Activated CD8-positive, alpha-beta memory T cell treated with anti-CD3 and anti-CD28 coated beads, Interleukin-2, amount 10 ng/mL, durations not matched to agents 7 days and 5 days (primary cell): ENCODE measurements at places on chromosomes 12 and 14. TPM values are rescaled to one million over a fixed set of nuclear protein-coding genes. Genes with fewer than 3 reads are reported as not detected.

DNA sequence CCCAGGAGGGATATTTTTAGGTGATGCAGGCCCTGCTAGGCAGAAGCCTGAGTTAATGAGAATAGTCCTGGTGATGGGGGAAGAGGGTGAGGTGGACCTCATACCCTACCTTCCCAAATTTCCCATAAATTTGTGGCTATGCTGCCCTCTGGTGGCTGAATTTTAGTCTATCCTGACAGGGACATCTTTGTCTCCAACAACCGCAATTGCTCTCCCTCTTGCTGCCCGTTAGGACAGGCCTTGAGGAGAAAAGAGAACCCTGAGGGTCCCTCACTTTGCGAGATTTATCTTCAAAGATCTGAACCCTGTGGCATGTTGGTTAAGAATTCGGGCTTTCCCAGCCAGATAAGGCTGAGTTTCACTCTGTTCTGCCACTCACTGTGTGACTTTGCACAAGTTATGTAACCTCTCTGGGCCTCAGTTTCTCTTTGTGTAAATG lies 9.8 kb upstream of the ZNF385A start:
- no peak for DNase-seq

DNA sequence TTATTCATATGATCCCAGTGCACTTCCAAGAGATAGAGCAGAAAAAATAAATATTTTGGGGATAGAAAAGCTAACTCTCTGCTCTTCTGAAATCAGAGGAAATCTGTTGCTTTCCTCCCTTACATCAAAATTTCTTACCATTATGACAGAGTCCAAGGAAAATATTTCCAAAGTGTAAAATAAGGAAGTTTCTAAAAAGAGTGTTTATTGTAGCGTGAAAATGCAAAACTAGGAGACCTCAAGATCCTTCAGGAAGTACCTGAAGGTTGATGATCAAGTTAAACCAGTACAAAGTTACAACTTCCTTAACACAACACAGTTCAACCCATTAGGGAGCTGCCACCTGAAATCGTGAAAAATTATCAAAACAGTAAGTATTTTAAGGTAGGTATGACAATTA lies at the start of gene OR6C2:
Gene OR6C2 (plus strand): TSS at position 301 of the 400 bp plus-strand sequence. CDS start 8,138 bp downstream, outside the sequence.
- no peak for DNase-seq

DNA sequence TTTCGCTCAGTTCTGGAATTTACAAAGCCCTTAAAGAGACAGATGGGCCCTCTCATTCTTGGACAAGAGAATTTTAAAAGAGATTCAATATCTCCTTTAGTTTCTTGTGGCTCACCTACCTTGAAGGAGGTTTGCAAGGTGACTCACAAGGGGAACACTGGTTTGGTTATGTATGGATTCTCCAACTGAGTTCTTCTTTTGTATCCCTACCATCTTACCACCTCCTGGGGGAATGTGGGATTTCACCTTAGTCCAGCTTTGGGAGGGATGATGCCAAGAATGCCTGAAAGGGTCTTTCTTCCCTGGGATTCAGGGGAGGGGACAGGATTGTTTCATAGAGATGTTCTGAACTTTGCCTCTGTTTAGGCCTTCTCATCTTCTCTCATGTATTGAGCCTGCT lies 3.7 kb downstream of the PPP4R4 start:
- DNase-seq: no peak

DNA sequence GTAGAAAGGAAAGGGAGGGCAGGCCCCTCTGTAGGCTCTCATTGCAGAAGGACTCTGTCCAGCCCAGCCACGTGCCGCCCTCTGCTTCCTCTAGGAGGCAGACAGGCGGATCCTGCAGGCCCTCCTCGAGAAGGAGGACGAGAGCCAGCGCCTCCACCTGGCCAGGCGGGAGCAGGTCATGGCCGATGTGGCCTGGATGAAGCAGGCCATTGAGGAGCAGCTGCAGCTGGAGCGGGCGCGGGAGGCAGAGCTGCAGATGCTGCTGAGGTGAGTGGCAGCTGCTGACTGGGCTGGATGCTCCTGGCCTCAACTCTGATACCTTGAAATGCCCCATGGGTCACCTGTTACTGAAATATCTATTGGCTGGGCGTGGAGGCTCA lies 10.9 kb downstream of the TCHP start:
- no peak for DNase-seq

DNA sequence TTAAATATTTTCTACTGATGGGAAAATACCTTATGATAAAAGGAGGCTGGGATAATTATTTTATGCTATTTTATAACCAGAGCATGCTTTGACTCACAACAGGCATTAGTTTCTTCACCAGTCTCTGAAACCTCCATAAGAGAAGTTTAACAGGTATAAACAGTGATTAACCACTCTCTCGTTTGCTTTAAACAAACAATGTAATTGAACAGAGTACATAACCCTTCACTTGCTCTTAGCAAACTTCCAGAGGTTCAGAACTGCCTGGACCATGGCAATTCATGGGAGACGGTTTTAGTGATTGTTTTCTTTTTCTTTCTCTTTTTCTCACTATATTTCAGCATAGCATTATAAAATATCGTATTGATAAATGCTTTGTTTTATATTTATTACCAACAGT lies 35.3 kb downstream of the CFAP251 start:
- DNase-seq: no peak

DNA sequence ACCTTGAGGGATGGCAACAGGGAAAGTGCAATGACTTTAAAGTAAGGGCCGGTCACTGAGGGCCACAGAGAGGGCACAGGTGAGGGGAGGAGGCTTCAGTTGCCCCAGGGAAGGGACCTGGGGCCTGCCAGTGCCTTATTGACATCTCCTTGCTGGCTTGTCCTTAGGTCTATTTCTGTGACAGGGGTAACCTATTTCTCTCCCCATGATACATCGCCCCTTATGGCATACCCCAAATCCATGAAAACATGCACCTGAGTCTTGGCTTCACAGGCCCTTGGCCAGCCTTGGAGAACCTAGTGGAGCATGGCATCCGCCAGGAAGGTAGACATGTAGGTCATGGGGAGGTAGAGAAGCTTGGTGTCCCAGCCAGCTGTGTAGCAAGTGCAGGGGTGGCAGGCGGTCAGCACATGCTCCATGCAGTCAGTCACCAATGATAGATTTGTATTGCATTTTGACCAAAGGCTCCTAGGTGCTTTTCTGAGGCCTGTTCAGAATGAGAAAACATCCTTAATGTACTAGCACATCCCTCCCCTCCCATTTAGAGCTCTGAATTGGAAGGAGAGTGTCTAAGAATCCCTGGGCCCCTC lies 23.6 kb upstream of the RDH16 start:
- no peak for DNase-seq

- DNase-seq: no peak
These were observed 26.3 kb downstream of the CLMN start for GRCh38 chr14:95293449-95293848.

DNA sequence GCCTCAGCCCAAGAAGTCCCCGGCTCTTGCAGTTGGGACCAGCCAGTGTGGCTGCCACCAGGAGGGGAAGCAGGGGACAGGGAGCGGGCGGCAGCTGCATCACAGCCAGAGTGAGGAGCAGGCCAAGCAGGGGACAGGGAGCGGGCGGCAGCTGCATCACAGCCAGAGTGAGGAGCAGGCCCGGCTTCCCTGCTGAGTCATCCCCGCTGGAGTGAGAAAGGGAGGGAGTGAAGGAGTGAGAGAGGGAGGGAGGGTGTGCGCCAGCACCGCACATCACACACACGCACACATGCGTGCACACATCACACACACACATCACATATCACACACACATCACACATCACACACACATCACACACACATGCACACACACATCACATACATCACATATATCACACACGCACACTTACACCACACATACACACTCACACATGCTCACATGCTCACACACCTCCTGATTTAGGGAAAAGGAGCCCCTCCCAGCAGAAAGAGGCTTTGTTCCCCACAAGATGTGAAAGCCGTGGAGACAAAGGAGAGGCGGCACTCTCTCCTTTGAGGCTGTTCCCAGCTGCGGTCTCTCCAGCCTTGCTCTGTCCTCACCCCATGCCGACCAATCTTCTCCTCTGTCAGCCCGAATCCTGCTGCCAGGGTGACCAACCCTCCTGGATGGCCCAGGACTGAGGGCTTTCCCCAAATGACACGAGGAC lies 16.7 kb upstream of the ZDHHC22 start:
- DNase-seq: no peak

GRCh38 chr14:100067971-100068959 lies 3.0 kb downstream of the EVL start:
- peak; percentile 96 for DNase-seq

- no peak for DNase-seq
These were observed 20.6 kb downstream of the RERG start for GRCh38 chr12:15200641-15201040.

GRCh38 chr12:132352896-132353800 lies 23.8 kb upstream of the GALNT9 start:
- DNase-seq: no peak

DNA sequence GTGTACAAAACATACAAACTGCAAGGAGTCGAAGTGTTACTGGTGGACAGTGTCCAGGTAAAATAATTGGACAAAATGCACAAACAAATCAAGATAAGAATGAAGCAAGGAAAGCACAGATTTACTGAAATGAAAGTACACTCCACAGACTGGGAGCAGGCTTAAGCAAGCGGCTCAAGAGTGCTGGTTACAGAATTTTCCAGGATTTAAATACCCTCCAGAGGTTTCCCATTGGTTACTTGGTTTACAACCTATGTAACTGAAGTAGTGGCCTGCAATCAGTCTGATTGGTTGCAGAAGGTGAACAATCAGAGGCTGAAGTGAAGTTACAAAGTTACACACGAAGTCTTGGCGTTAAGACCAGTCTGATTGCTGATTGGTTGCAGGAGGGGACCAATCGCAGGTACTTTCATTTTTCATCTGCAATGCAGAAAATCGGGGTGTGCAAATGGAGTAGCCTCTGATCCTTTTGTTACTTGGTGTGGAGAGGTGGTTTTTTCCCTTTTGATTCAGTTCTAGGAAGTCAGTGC lies 11.6 kb upstream of the SCN8A start:
- no peak for DNase-seq

DNA sequence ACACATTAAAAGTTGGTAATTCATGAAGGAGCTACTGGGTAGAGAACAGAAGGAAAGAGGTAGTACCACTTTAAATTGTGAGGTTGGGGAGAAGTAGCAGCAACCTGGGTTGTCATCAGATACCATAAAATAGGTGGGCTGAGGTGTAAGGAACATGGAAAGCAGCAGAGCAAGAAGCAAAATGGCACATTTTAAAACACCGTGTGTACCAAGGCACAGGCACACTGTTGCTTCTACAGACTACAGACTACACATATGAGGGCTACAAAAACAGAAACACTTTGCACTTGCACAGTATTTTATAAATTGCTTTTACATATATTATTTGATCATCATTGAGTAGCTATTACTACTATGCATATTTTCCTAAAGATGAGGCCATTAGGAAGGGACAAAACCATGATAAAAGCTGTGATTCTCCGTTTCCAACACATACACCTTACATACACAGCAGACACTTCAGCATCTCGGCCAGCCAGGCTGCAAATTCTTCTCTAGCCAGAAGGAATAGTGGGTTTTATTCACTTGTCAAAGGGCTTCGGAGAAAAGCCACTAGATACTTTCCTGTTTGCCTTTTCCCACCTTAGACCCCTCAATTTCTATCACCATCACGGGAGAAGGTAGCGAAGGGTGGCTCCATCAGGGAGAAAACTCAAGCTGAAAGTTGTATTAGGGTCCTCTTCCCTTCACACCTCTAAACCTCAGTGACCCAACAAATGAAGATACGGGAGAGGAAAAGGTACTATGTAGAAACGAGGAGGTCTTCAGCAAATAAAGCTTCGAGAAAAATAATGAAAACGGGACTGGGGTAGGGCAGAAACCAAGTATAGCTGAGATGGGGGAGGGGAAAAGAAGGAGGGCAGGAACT lies 1.6 kb downstream of the PYM1 start:
- DNase-seq: peak; percentile 47

DNA sequence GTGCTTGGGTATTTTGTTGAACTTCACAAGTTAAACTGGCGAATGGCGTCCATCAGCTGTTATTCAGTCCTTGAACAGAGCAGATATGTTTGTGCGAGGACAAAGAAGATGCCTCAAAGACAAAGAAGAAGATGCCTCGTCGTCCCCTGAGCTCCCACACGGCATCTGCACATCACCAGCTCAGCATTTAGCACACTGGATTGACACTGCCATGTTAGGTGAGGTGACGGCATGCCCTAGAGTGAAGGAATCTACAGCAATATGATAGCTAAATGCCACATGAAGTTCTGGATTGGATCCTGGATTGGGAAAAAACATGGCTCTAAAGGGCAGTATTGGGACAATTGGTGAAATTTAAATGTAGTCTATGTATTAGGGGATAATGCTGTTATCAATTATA lies 15.4 kb downstream of the SAMD4A start:
- no peak for DNase-seq

GRCh38 chr12:67019070-67019469 lies 250.1 kb upstream of the CAND1 start:
- DNase-seq: no peak

GRCh38 chr12:62371661-62372060 lies 95.0 kb upstream of the MON2 start:
- no peak for DNase-seq

GRCh38 chr12:31122481-31122880 lies 48.8 kb downstream of the DDX11 start:
- DNase-seq: no peak

DNA sequence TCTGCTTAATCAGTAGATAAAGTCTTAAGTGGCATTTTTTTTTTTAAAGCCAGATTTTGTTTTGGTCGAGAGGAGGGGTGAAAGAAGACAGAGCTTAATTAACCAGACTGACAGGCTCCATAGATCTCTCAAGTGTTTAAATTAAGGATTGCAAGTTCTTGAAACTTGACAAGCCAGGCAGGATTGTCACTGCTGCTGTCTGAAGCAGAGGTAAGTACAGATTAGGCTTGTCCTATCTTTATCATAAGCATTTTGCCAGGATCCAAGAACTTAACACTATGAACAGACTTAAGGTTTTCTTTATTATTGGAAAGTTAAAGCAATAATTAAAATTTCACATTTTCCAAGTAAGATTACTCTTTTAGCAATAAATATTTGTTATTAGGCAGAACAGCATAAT lies 179.6 kb upstream of the LMO3 start:
- no peak for DNase-seq

- no peak for DNase-seq
These were observed 4.8 kb upstream of the LMNTD1 start for GRCh38 chr12:25557830-25558436.

- DNase-seq: no peak
These were observed 14.2 kb upstream of the DYRK2 start for GRCh38 chr12:67634303-67634761.

The KLRC1 gene
- total RNA-seq: 15.9 TPM

The TAS2R20 gene
- total RNA-seq: 2.0 TPM

The KTN1 gene
- total RNA-seq: 85.1 TPM

The FOXN4 gene
- total RNA-seq: not detected

The PTCSC3 gene
- not detected for total RNA-seq

The GRIP1 gene
- total RNA-seq: 0.61 TPM

The RIN3 gene
- total RNA-seq: 122 TPM

The P2RX2 gene
- not detected for total RNA-seq

The MMP17 gene
- total RNA-seq: not detected

The MAP3K12 gene
- 19.3 TPM for total RNA-seq

The TAOK3 gene
- total RNA-seq: 64.9 TPM

The HOXC9 gene
- total RNA-seq: not detected

The CCDC196 gene
- total RNA-seq: not detected

The GALNT16 gene
- total RNA-seq: 0.35 TPM

The TDRD9 gene
- 1.1 TPM for total RNA-seq
